ENCODE measurements at places on chromosomes 6 and 20.
A peak's percentile ranks its signal among the peaks of the same experiment; 100 is the strongest.

DNA sequence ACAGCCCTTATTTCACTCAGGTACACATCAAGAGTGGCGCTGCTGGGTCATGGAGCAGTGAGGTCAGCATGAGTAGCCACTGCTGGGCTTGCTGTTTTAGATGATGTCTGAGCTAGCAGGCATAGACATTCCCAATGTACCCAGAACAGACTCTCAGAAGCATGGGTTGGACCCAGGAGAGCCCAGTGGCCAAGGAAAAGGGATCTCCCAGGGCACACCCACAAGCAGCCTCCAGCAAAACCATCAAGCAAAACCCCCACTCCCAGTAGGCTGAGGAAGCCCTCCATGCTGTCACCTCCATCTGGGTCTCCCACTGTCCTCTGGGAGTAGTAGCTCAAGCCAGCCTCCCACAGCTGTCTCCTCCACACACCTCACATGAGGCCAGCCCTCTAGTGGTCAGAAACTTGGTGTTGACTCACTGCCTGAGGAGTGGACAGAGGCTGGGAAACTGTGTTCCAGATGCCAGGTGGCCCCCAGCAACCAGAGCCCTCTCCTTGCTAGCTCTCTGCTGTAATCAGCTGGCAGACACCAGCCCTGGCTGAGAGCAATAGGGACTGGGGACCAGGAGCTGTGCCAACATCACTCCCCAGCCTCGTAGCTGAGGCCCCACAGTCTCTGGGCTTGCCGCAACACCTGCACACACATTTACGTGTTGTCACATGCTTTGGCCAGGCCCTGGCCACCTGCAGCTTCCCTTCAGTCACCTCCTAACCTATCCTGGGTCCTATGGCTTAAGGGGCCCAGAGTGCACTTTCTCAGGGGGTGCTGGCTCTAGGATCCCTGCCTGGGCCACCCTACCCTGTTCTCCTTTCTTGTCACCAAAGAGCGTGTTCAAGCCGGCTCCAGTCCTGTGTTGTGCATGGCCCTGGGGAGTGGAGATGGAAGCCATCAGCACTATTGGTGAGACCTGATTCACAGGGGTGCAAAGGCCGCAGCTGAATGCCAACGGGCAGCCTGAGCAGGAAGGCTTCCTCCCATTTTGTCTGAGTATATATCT lies 1.9 kb upstream of the AP5S1 start:
- peak; percentile 16 for DNase-seq

DNA sequence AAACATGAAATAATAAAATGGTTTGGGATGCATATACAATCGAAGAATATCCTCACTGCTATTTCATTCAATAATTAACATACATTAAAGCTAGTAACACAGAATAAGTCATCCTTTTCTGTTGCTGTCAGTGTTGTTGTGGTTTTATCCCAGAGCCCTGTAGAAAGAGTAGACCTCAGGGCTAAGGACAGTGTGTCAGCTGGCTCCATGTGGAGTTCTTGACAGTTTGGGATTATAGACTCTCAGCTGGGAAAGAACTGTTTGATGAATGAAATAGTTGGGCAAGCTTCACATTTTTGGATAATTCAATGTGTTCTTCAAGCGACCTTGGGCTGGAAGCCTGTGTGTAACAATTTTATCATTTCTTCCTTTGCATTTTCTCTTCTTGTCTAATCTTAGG lies 10.1 kb downstream of the UTRN start:
- DNase-seq: no peak

DNA sequence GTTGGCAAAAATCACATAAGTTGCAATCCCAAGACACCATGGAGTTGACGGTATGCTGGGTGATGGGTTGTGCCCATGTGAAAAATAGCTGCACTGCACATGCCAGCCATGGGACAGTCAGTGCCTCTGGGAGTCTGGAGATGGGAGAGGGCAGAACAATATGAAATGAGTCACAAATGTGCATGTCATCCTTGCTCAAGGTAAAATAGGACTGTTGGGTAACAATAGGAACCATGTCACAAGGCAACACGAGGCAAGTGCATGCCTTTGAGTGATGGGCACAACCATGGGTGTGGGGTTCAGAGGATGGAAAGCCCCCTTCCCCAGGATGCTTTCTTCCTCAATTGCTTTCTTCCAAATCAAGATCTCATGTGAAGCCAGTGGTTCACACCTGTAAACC lies 70.5 kb upstream of the PIM1 start:
- no peak for DNase-seq

DNA sequence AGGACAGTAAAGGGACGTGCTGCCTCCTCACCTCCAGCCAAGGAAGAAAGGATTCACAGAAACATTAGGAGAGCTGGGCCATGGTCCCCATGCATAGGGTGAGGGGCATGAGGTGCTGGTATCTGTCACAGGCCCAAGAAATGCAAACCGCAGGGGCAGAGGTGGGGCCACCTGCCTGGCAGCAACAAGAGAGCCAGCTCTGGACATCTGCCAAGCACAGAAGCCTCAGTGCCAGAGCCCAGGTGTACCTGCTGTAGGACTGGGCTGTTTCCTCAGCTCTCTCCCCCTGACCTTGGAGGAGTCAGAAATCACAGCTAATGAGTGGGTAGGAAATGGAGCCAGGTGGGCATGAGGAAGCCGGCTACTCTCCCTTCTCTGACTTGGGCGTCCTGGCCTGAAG lies 45.3 kb downstream of the SLC2A12 start:
- DNase-seq: no peak

GRCh38 chr6:49054311-49054710 lies 408.7 kb downstream of the MMUT start:
- no peak for DNase-seq

DNA sequence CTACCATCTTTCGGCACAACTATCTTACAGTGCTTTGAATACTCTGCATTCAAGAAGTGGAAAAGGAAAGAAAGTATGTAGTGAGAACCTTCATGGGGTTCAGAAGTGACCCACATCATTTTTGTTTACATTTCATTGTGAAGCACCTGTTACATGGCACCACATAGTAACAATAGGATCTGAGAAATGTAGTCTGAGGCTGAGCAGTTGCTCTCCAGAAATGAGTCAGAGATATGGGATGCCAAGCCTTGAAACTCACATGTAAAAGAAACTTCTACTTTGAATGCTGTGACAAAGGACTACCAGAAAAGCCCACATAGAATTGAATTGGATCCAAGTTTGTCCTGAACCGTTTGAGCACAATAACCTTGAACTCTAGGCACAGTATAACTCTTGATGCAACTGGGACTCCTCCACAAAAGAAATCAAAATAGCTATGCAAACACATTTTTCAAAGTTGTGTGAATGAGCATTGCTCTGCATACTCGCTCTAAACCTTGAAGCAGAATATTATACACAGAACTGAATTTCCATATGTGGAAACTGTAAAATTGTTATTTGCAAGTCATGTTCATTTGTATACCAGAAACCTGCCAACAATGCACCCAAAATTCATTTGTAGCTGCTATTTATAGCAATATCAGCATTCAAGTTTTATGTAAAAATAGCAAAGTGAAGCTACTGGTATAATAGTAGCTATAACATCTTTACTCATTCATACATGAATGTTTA lies 400.9 kb upstream of the POU3F2 start:
- DNase-seq: no peak

GRCh38 chr6:41236276-41236675 lies 8.1 kb downstream of the TREML4 start:
- no peak for DNase-seq

DNA sequence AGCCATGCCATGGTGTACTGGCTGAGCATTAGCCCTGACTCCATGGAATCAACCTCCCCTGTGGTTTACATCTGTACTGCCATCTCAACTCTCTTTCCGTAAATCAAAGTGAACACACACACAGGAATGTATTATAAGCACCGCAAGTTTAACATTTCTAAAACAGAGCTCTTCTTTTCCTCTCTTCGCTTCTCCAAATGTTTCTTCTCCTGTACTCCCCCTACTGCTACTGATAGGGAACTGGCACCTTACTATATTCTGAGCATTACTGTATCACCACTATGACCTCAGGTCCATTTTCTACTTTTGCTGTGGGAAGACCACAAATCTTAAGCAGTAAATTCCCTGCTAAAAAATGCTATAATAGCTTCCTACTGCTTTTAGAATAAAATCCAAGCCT lies 101.2 kb downstream of the NUS1 start:
- DNase-seq: no peak

DNA sequence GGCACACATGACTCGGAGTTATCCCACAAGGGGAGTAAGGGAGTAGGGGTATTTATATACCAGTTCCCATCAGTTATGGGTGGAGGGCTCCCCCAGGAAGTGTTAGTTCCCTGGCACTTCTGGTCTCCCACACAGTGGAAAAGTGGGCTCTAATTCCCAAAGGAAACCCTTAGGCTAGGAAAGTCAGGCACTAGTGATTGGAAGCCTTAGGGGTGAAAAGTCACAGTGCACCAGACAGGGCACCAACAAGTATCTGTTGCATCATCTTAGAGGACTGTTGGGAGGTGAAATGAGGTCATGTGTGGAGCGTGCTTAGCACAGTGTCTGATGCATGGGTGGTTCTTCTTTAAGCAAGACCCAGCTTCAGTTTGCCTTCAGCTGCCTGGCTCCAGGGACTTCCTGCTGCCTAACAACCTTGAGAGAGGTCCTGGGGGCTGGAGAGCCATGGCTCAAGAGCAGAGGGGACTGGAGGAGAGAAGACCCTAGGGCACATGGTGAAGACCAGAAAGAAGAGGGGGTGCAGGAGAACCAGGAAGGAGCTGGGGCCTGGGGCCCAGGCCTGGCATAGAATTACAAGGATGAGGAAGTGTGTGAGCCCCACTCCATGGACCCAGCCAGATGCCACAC lies 7.5 kb upstream of the FOXP4 start:
- no peak for DNase-seq

DNA sequence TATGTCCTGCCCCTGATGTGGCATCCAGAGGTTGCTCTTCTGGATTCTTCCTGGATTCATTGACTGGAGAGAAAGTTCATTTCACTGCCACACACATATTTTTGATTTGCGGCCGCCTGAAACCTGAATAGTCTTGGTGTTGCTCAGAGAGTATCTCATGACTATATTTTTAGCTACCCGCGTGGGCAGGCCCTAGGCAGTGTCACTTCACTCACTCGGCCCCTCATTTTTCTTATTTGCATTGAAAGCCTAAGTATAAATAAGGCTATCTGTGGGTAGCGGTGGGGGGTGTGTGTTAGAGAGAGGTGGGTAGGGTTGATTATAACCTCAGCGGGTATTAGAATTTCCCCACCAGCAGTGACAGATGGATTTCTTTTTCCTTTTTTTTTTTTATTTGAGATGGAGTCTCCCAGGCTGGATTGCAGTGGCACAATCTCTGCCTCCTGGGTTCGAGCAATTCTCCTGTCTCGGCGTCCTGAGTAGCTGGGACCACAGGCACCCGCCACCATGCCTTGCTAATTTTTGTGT lies 113.5 kb downstream of the JARID2 start:
- no peak for DNase-seq

- DNase-seq: no peak
These were observed 20.8 kb upstream of the SLCO4A1 start for GRCh38 chr20:62621251-62622110.

DNA sequence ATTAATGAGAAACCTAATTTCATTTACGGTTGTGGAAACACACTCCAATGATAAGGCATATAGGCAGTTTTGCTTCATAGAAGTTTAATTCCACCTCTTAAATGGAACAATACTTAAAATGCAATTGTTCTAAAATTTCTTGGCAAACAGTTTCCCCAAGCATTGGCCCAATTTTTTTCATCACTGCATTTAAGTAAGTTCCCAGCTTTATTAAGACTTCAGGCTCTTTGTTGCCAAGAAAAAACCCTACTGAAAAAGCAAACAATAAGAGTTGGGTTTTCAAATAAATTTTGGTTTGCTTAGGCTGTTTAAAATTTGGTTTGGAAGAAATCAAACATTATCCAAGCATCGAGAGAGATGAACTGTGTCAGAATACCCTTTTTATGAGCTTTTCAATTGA lies 690.9 kb upstream of the NRSN1 start:
- DNase-seq: no peak

GRCh38 chr20:54293526-54293925 lies 85.6 kb downstream of the PFDN4 start:
- no peak for DNase-seq

- no peak for DNase-seq
These were observed 49.5 kb upstream of the FBXO30 start for GRCh38 chr6:145863988-145864616.

GRCh38 chr20:5840411-5841002 lies 90.3 kb downstream of the SHLD1 start:
- DNase-seq: no peak

- DNase-seq: no peak
These were observed 995.3 kb upstream of the FLRT3 start for GRCh38 chr20:15332711-15333160.

DNA sequence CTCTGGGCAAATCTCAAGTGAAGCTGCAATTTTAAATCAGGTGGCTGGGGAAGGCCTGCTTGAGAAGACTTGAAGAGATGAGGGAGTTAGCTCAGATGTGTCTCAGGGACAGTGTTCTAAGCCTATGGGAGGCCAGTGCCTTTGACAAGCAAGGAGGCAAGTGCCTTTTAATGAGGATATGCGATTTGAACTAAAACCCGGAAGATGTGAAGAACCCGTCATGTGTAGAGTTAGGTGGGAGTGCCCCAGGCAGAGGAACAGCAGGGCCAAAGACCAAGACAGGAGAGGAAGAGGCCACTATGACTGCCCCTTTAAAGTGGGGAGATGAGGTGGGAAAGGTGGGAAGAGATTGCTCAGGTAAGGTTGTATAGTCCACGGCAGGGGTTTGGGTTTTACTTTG lies 71.9 kb downstream of the SLX4IP start:
- DNase-seq: no peak

GRCh38 chr6:27770724-27771123 lies 141.5 kb downstream of the OR2B2 start:
- no peak for DNase-seq

GRCh38 chr20:2348336-2348735 lies 32.4 kb upstream of the TGM6 start:
- DNase-seq: no peak

GRCh38 chr20:43721097-43721428 lies 5.7 kb downstream of the GTSF1L start:
- DNase-seq: no peak

All from midbrain (tissue), 1 donor.